ENCODE measurements at places on chromosomes 3 and 15.

GRCh38 chr15:96428742-96429141 is 98.2 kb downstream of the NR2F2 start:
- peak; percentile 99 for DNase-seq

- no peak for DNase-seq
Observed at GRCh38 chr15:63037976-63038720, 4.4 kb upstream of the TPM1 start.

DNA sequence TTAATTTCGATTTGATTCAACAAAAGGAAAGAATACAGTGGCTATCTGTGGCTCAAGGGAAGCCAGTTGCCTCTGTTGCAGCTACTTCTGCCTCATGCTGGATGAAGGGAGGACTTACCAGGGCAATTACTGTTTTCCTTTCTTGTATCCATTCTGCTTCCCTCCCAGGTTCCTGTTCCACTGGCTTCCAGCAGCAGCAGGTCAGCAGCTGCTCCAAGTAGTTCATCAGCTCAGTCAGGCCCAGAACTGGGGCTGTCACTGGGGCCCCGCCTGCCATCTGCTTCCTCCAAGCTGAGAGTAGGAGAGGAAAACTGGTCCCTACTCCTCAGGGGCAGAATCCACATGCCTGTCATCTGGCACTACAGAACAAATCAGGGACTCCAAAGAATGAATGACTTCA is 48.6 kb upstream of the ULK4 start:
- no peak for DNase-seq

DNA sequence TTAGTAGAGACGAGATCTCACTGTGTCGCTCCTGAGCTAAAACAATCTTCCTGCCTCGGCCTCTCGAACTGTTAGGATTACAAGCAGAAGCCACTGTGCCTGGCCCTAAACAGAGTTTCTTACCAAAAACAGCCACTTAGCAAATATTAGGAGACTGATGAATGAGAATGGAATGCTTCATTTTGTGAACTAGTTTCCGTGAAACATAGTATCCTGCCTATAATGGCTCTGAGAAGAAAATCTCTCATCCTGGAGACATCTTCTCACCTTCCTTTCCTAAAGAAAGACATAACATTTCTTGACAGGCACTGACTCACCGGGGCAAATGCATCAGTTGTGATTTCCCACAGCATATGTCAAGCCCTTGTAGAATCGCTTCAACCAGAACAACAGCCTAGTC is 44.9 kb downstream of the GJD2 start:
- DNase-seq = peak; percentile 49

- peak; percentile 25 for DNase-seq
Observed at GRCh38 chr15:39931615-39932014, 2.3 kb upstream of the EIF2AK4 start.

DNA sequence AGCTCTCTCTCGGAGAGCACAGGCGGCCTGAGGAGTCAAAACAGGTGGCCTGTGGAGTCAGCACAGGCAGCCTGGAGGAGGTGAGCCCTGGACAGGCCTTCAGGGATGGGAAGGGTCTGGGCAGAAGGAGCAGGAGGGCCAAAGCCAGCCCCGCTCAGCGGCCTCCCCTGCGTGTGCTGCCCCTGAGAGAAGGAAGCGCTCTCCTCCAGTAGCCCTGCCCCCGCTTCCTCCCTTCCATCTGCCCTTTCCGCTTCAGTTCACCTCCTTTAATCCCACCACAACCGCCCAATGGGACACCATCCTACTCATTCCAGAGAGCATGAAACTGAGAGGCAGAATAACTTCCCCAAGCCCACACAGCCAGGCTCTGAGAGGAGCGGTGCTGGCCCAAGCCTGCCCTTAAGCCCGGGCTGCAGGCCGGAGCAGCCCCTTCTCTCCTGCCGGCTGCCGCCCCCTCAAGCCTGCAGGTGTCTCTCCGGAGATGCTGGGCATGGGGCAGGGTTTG is 3.2 kb upstream of the NR2E3 start:
- DNase-seq = no peak

GRCh38 chr3:3107858-3108257 is 2.3 kb downstream of the IL5RA start:
- DNase-seq = no peak

GRCh38 chr15:33149919-33150318 is 44.6 kb downstream of the FMN1 start:
- DNase-seq = no peak

- DNase-seq = no peak
Observed at GRCh38 chr3:156599089-156599874, 44.4 kb upstream of the SSR3 start.

DNA sequence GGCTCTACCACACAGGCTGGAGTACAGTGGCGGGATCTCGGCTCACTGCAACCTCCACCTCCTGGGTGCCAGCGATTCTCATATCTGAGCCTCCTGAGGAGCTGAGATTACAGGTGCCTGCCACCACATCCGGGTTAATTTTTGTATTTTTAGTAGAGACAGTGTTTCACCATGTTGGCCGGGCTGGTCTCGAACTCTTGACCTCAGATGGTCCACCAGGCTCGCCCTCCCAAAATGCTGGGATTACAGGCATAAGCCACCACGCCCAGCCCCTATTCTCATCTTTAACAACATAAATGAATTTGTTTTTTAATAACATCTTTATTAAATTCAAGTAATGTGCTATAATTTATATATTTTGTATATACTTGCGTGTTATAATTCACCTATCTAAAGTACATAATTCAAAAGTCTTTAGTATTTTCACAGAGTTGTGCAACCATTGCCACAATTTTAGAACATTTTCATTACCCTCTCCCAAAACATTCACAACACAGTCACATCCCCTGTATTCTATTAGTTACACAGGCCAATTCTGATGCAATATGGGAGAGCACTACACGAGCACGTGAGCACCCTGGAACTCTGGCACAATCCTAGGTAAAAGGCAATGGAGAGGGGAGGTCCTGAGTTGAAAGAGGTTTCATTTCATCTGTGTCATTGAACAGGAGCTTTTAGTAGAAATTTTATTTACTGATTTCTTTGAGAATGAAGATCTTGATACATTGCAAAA is 21.2 kb upstream of the MTMR14 start:
- no peak for DNase-seq

- DNase-seq = peak; percentile 70
Observed at GRCh38 chr15:85646538-85647091, 148.1 kb downstream of the KLHL25 start.

DNA sequence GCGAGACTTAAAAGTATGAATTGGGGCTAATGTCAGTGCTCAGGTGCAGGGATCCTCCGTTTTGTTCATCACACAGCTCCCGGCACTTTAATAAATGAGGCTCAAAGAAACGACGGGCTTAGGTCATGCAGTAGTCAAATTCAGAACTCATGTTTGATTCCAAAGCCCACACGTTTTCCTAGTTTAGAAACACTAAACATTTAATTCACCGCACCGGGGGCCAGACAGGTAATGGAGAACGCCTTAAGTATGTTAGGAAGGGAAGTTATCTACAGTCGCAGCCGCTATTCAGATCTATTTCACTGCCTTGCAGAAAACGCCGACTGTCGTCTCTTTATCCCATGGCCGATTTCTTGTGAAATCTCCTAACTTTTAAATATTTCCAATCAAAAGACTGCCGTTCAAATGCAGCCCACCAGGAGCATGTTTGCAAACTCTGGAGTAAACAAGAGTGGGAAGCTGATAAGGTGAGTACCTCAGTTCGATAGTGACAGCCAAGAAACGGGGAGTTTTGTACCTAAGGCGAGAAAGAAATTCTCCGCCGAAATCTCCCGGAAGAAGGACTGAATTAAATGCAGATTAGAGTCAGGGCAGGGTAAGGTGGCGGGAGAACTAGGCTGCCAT is 569 bp downstream of the HIGD2B start:
- no peak for DNase-seq

All from EL (cell line).